ENCODE measurements at places on chromosomes 3 and 15. TPM values are rescaled to one million over a fixed set of nuclear protein-coding genes. Genes with fewer than 3 reads are reported as not detected.

The WDR93 gene
- not detected for total RNA-seq

GRCh38 chr3:184352149-184352785, 9.1 kb downstream of the CLCN2 start:
- H3K4me3 ChIP-seq: no peak overlapping the region
- no peak for DNase-seq
- peaks cover 15% of the 10 kb centered on the region for H3K4me1 ChIP-seq
- peaks cover 6% of the 10 kb centered on the region for H3K36me3 ChIP-seq
- H3K27ac ChIP-seq: no peak overlapping the region

The NLGN1 gene
- 3.2 TPM for total RNA-seq

The SH2D7 gene
- not detected for total RNA-seq

GRCh38 chr3:52763466-52763865, 7.3 kb downstream of the NEK4 start:
- H3K36me3 ChIP-seq: peaks cover 90% of the 10 kb centered on the region
- H3K27ac ChIP-seq: no peak overlapping the region
- H3K4me1 ChIP-seq: no peaks in the 10 kb centered on the region
- H3K4me3 ChIP-seq: no peak overlapping the region
- DNase-seq: no peak

The LOXL1 gene
- total RNA-seq: 12.1 TPM

- H3K36me3 ChIP-seq: peaks cover 13% of the 10 kb centered on the region
- no peaks in the 10 kb centered on the region for H3K4me1 ChIP-seq
These were observed 96.0 kb downstream of the VPS8 start for GRCh38 chr3:184907681-184908649.

The CAPN7 gene
- 32.0 TPM for total RNA-seq

The CYP1A1 gene
- total RNA-seq: 4.2 TPM

The CP gene
- total RNA-seq: 3.9 TPM

The CAV3 gene
- not detected for total RNA-seq

- H3K27ac ChIP-seq: no peak overlapping the region
- peaks cover 28% of the 10 kb centered on the region for H3K4me1 ChIP-seq
- no peak for DNase-seq
These were observed 36.7 kb downstream of the CMTM7 start for GRCh38 chr3:32428092-32429068.

DNA sequence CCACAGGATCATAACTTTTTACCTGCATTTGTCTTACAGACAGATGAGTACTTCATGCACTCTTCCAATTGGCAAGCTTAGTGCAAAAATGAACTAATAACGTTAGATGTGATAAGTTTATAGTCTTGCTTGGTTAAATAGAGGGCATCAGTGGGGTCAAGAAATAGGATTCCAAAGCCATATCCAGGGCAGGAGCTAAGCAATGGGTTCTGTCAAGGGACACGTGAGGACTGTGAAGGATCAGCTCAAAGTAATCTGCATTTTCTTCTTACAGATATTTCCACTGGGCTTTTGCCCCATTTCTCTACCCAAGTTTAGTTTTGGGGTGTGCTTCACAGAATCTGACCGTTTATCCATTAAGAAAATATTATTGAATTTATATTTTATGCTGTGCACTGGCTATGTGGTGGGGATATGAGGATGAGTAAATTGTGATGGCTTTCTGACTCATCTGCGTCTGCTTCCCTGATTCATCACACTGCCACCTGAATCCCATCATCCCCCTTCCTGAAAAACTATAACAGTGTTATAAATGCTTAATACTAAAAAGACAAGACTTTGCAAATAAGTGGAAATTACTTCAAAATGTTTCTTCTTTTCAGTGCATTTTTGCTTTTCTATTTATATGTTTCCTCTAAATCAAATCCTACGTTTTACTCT, 17.5 kb downstream of the PPP2R3A start:
- H3K4me1 ChIP-seq: peaks cover 13% of the 10 kb centered on the region
- H3K4me3 ChIP-seq: no peak overlapping the region
- no peaks in the 10 kb centered on the region for H3K27me3 ChIP-seq
- no peaks in the 10 kb centered on the region for H3K36me3 ChIP-seq

- H3K27ac ChIP-seq: no peak overlapping the region
- H3K36me3 ChIP-seq: no peaks in the 10 kb centered on the region
- no peak for DNase-seq
- H3K4me3 ChIP-seq: no peak overlapping the region
- peaks cover 21% of the 10 kb centered on the region for H3K4me1 ChIP-seq
These were observed 240.9 kb upstream of the STT3B start for GRCh38 chr3:31291818-31292217.

DNA sequence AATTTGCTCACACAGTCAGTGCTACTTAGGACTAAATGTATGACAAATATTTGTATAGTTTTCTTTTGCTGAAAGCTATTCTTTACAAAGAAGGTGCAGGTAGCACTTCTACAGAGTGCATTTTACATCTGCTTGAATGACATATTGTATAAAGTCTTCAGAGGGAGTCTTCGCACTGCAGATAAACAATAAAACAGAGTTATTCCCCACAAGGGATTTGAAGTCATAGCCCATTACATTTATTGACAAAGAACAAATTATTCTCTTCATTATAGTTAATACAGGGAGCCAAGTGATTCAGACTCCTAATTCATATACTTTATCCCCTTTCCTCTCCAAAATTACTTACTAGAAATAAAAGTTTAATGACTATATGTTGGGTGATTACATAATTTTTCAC, 529.7 kb downstream of the EDEM1 start:
- H3K27me3 ChIP-seq: no peaks in the 10 kb centered on the region
- no peak overlapping the region for H3K27ac ChIP-seq
- H3K36me3 ChIP-seq: no peaks in the 10 kb centered on the region
- DNase-seq: no peak

The TRPM1 gene
- total RNA-seq: 15.2 TPM

The AHSG gene
- total RNA-seq: not detected

The ASB14 gene
- not detected for total RNA-seq

GRCh38 chr15:89412905-89413411, 78.3 kb upstream of the POLG start:
- H3K4me1 ChIP-seq: peaks cover 34% of the 10 kb centered on the region
- no peak overlapping the region for H3K27ac ChIP-seq
- H3K27me3 ChIP-seq: peaks cover 100% of the 10 kb centered on the region
- no peaks in the 10 kb centered on the region for H3K36me3 ChIP-seq

DNA sequence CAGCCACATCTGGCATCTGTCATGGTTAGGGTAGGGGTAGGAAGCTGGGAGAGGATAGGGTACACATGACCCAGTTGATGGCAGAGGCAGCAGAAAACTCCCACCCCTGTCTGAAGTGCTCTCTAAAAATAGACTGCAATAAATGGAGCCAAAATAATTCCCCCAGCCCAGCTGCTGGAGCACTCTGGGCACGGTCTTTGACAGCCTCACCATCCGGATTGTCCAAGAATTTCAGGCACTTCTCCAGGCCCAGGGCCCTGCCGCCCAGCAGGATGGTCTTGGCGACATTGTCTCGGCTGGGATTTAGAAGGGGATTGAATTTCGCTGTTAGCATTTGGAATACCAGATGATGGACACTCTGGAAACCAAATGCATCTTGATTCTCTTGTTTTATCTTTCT, 103.7 kb downstream of the IQSEC1 start:
- peaks cover 37% of the 10 kb centered on the region for H3K4me1 ChIP-seq
- H3K36me3 ChIP-seq: no peaks in the 10 kb centered on the region
- H3K27me3 ChIP-seq: no peaks in the 10 kb centered on the region

- peaks cover 39% of the 10 kb centered on the region for H3K4me1 ChIP-seq
- DNase-seq: no peak
- no peaks in the 10 kb centered on the region for H3K27me3 ChIP-seq
- no peaks in the 10 kb centered on the region for H3K36me3 ChIP-seq
- peak overlapping the region; percentile 99 for H3K27ac ChIP-seq
These were observed 1.9 kb downstream of the TOP2B start for GRCh38 chr3:25662736-25663320.

DNA sequence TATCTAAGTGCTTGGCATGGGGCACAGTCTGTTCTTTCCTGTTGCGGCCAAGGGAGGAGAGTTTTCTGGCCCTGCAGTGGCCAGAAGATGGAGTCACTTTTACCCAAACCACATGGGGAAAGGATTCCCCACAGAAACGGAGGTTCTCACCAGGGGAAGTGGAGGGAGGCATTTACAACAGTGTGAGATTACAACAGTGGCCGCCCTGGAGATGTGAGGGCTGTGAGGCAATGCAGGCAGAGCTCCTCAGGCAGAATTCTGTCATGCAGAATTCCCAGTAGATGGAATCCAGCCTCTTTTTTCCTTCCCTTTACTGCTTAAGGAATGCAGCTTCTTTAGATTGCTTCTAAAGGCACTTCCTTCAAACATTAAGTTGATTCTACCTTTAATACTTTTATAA, 83.1 kb downstream of the CACNA1D start:
- H3K27ac ChIP-seq: no peak overlapping the region
- H3K36me3 ChIP-seq: no peaks in the 10 kb centered on the region
- DNase-seq: no peak
- no peak overlapping the region for H3K4me3 ChIP-seq
- H3K4me1 ChIP-seq: no peaks in the 10 kb centered on the region

- H3K27ac ChIP-seq: no peak overlapping the region
- no peaks in the 10 kb centered on the region for H3K4me1 ChIP-seq
- H3K27me3 ChIP-seq: no peaks in the 10 kb centered on the region
- DNase-seq: no peak
These were observed 52.7 kb downstream of the SNTN start for GRCh38 chr3:63705092-63705645.

The CRYGS gene
- 4.5 TPM for total RNA-seq

DNA sequence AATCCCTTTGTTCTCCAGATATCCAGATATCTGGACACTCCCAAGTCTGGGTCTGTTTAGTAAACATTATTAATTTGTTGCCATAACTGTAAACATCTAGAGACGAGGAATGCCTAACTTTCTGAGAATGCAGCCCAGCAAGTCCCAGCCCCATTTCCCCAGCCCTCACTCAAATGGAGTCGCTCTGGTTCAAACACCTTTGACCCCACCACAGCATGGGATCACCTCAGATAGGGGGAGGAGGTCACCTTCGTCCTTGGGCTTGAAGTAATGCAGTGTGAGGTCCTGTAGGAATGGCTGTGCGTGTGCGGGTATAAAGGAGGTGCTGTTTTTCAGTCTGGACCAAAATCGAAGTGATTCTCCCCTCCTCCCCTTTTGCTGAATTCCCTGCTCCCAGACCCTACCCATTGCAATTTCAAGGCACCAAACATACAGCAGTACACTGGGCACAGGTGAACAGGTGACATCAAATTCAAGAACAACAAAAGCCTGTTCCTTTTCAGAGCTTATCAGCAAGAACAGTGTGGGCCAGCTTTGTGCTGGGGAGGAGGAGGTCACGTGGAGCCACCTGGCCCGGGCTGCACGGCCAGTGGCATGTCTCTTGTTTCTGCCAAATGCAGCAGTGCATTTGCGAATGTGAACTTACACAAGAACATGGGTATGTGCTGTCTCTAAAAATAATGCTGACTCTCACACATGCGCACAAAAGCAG, 57.5 kb upstream of the TRPM1 start:
- no peak overlapping the region for H3K4me3 ChIP-seq
- no peaks in the 10 kb centered on the region for H3K27me3 ChIP-seq
- H3K4me1 ChIP-seq: peaks cover 3% of the 10 kb centered on the region
- DNase-seq: no peak
- no peak overlapping the region for H3K27ac ChIP-seq

The SRGAP3 gene
- 13.1 TPM for total RNA-seq

The SLC28A2 gene
- total RNA-seq: not detected

The FBXL2 gene
- total RNA-seq: 4.1 TPM

GRCh38 chr15:58114812-58115211, 23.4 kb upstream of the AQP9 start:
- peaks cover 7% of the 10 kb centered on the region for H3K27me3 ChIP-seq
- H3K4me3 ChIP-seq: no peak overlapping the region
- no peak overlapping the region for H3K27ac ChIP-seq
- no peaks in the 10 kb centered on the region for H3K36me3 ChIP-seq

The CCDC9B gene
- total RNA-seq: 47.9 TPM

GRCh38 chr3:170429050-170429449, 10.4 kb downstream of the CLDN11 start:
- H3K4me3 ChIP-seq: no peak overlapping the region
- no peak overlapping the region for H3K27ac ChIP-seq
- H3K4me1 ChIP-seq: no peaks in the 10 kb centered on the region
- DNase-seq: no peak

DNA sequence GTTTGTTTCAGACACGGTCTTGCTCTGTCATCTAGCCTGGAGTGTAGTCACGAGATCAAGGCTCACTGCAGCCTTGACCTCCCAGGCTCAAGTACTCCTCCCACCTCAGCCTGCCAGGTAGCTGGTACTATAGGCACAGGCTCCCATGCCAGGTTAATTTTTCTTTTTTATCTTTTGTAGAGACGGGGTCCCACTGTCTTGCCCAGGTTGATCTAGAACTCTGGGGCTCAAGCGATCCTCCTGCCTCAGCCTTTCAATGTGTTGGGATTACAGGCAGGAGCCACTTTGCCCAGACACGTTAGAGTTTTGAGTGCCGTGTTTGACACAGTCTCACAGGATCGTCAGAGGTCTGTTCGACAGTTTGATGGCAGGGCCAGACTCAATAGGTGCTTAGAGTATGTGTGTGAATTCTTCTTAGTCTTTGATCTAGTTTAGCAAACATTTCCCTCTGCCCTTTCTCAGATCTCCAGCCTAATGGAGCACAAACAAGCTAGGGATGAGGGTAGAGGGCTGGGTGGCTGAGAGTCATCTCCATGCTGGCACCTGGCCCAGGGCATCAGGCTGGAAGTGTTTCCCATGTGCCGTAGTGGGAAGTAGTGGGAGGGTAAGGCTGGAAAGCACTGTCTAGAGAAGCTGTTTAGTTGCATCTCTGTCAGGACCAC, 66.1 kb upstream of the DLG1 start:
- no peaks in the 10 kb centered on the region for H3K27me3 ChIP-seq
- no peaks in the 10 kb centered on the region for H3K36me3 ChIP-seq
- peaks cover 33% of the 10 kb centered on the region for H3K4me1 ChIP-seq
- no peak overlapping the region for H3K4me3 ChIP-seq
- H3K27ac ChIP-seq: no peak overlapping the region
- peak; percentile 47 for DNase-seq

The PLCB2 gene
- 0.34 TPM for total RNA-seq

DNA sequence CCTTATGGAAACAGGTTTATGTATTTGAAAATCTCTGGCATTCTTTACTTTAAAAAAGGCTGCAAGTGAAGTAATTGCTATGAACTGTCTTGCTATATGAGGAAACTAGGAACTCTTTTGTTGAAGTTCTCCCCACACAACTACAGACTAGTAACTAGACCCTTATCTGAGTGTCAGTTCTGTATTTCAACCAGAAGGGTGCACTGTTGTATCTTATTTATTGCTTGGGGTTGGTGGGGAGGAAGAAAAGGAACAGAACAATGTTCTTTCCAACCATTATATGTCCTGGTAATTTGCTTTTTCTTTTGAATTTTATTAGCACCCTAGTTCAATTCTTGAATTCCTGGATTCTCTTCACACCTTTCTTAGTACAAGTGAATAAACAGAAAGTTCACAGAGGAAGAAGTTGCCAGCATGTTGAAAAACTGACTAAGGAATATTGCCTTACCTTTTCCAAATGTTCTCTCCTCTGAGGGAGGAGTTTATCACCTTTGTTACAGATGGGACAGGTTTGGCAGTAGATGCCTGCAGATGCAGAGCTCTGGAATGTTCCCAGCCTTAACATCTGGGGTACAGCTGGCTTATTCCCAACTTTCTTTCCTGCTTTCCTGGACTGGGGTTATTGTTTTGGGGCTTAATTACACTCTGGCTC, 162.4 kb upstream of the CFAP20DC start:
- H3K27me3 ChIP-seq: peaks cover 4% of the 10 kb centered on the region
- no peak overlapping the region for H3K27ac ChIP-seq
- no peak for DNase-seq
- no peak overlapping the region for H3K4me3 ChIP-seq

GRCh38 chr3:21331857-21332256, 419.2 kb downstream of the ZNF385D start:
- no peak for DNase-seq
- H3K27me3 ChIP-seq: no peaks in the 10 kb centered on the region
- H3K27ac ChIP-seq: no peak overlapping the region

The PAQR5 gene
- 22.4 TPM for total RNA-seq

- H3K27ac ChIP-seq: peak overlapping the region; percentile 99
- peaks cover 6% of the 10 kb centered on the region for H3K36me3 ChIP-seq
- no peaks in the 10 kb centered on the region for H3K27me3 ChIP-seq
These were observed 795 bp upstream of the MYNN start for GRCh38 chr3:169772305-169772896.

The GOLGA6A gene
- 0.21 TPM for total RNA-seq
